CD4-positive, alpha-beta T cell (primary cell): ENCODE measurements at places on chromosomes 3 and 15.

DNA sequence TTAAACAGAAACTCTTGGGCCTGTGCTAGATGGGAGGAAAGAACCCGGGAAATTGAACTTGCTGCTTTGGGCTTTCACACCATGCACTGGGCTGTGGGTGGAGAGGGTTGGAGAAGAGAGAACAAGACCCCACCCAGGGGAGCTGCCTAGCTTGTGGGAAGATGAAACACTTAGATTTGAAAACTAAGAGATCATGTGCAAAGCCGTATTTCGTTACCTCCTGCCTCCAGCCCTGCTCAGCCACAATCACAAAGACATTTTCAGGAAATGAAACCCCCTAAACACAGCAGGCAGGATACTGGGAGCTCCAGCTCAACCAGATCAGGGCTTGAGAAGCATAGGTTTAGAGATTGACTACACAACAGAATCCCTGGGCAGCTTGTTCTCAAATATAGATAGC is 183.0 kb upstream of the C2CD4B start:
- DNase-seq = no peak

GRCh38 chr3:105365391-105366325 is 1.1 kb upstream of the ALCAM start:
- DNase-seq = peak; percentile 35

DNA sequence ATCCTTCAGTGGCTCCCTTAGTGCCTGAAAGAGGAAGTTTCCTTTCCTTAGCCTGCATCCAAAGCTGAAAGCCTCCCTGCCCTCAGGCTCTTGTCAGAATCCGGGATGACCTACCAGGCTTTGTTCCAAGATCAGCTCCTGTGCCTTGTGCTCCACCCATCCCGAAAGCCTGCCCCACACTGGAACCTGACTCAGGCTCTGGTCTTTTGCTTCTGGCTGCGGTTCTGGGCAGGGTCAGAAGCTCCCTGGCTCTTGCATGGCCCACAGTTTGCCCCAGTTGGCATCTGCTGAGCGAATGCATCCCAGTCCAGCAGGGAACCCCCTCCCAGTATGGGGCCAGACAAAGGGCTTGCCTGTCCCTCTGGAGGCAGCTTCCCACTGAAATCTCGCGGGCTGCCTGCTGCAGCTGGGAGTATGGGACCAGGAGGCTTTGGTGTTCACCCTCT is 25.9 kb upstream of the KIF23 start:
- no peak for DNase-seq

GRCh38 chr3:159919873-159920272 is 68.8 kb upstream of the IL12A start:
- DNase-seq = no peak

GRCh38 chr15:48617619-48618018 is 27.9 kb downstream of the FBN1 start:
- DNase-seq = no peak

GRCh38 chr3:154242766-154243165 is 81.5 kb downstream of the DHX36 start:
- no peak for DNase-seq

- DNase-seq = no peak
Measured at GRCh38 chr3:149382101-149382467, 4.6 kb upstream of the TM4SF1 start.

DNA sequence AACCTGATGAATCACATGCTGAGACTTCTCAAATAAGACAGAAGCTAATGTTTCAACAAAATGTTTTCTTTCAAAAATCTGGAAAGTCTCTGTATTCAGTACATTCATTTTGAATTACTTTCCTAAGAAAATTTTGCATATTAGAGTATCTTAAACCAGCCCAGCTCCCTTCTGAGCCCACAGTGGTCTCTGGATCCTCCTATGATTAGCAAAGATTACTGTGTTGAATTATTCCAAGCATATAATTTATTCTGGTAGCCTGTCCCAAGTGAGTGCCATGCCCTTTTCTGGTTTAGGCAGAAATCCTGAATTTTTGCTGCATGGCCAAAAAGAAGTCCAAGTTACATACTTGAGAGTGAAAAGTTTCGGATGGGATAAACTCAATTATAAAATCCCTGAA is 279.0 kb downstream of the CTNNB1 start:
- no peak for DNase-seq

GRCh38 chr15:45100884-45101625 is 12.9 kb downstream of the DUOX2 start:
- DNase-seq = no peak
